ENCODE measurements at places on chromosomes 5 and 9. TPM values are rescaled to one million over a fixed set of nuclear protein-coding genes. Genes with fewer than 3 reads are reported as not detected.

DRD1 gene
- not detected for total RNA-seq

CFAP77 gene
- total RNA-seq: 0.34 TPM

TAS2R1 gene
- total RNA-seq: not detected

PCDHB7 gene
- 0.23 TPM for total RNA-seq

TLN1 gene
- 344 TPM for total RNA-seq

SLC25A2 gene
- total RNA-seq: not detected

TTC16 gene
- not detected for total RNA-seq

SPATA31A3 gene
- not detected for total RNA-seq

TMEM174 gene
- total RNA-seq: not detected

CCDC112 gene
- 6.3 TPM for total RNA-seq
